ENCODE measurements at places on chromosomes 3 and 15. TPM values are rescaled to one million over a fixed set of nuclear protein-coding genes. Genes with fewer than 3 reads are reported as not detected.

The GXYLT2 gene
- total RNA-seq = 1.5 TPM

The ANKUB1 gene
- total RNA-seq = not detected

The RPSA gene
- 2,543 TPM for total RNA-seq

The SFMBT1 gene
- total RNA-seq = 9.6 TPM

The MYEF2 gene
- 17.3 TPM for total RNA-seq

The CHRD gene
- total RNA-seq = 0.12 TPM

The ZNF774 gene
- 1.4 TPM for total RNA-seq

The POPDC2 gene
- total RNA-seq = 0.16 TPM

The MESP2 gene
- total RNA-seq = 0.62 TPM

The SNTN gene
- total RNA-seq = not detected

The CHST13 gene
- total RNA-seq = 1.0 TPM

The NKTR gene
- total RNA-seq = 13.9 TPM

The MEGF11 gene
- total RNA-seq = 0.40 TPM

The CD200 gene
- total RNA-seq = not detected

The CNTN4 gene
- total RNA-seq = not detected

The B3GALNT1 gene
- 0.11 TPM for total RNA-seq

The USP50 gene
- not detected for total RNA-seq

The LRRC2 gene
- total RNA-seq = not detected

The FOXL2 gene
- 3.4 TPM for total RNA-seq

The LDHAL6B gene
- total RNA-seq = not detected

Measured in A549 treated with DMSO at 1 μM for 4 hours (cell line).